AG10803 (cell line): ENCODE measurements at places on chromosomes 16 and 17.

DNA sequence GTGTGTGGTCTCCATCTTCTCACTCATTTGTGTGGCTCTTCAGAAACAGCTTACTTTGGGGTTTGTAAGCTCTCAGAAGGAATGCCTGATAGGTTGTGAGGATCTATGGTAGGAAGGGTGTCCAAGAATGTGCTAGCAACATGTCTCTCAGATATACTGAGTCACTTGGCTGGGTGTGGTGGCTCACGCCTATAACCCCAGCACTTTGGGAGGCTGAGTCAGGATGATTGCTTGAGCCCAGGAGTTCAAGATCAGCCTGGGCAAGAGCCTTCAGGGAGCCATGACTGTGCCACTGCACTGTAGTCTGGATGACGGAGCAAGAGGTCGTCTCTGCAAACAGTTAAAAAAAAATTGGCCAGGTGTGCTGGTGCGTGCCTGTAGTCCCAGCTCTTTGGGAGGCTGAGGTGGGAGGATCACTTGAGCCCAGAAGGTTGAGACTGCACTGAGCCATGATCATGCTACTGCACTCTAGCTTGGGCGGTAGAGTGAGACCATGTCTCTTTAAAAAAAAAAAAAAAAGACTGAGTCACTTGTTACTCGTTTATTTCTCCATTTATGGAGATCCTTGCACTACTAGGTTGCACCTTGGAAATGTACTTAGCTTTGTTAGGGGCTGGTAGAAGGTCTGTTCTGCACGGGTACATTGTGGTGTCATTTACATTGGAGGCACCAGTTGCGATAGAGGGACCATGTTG, 232.0 kb downstream of the SNX29 start:
- DNase-seq: peak; percentile 28

DNA sequence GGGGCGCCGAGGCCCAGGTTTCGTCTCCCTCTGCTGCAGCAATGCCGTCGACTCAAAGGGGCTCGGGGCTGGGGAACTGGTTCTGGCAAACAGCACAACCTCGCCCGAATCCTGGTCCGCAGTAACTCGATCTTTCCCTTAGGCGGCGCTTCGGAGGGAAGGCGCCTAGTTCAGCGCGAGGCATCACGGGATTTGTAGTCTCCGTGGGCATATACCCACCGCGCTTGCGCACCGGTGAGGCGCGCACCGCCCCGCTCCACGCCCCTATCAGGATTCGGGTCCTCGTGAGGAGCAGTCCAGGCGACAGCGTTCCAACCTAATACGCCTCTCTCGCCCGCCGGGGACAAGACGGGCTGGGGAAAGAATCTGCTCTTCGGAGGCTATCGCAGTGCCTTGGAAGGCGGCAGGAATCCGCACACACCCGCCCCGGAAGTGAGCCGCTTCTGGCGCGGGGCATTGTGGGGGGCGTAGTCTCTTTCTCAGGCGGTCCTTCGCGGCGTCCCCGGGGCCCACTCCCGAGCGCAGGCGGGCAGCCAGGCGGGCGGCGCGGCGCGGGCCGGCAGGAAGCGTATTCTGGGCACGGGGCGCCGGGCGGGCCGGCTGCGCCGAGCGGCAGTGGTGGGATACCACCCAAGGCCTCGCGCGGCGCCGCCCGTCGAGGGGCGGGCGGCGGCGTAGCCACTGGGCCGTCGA, at the start of gene THAP11:
Gene THAP11, plus strand, starts transcription at position 505 of the 693 bp plus-strand sequence. CDS start 235 bp downstream, outside the sequence.
- DNase-seq: peak; percentile 89

GRCh38 chr17:27496005-27496404, 39.8 kb downstream of the KSR1 start:
- peak; percentile 24 for DNase-seq

- peak; percentile 99 for DNase-seq
Observed at GRCh38 chr17:32943647-32944191, 15.8 kb downstream of the TMEM98 start.

- no peak for DNase-seq
Observed at GRCh38 chr17:77426676-77427386, 286.1 kb downstream of the SEC14L1 start.

DNA sequence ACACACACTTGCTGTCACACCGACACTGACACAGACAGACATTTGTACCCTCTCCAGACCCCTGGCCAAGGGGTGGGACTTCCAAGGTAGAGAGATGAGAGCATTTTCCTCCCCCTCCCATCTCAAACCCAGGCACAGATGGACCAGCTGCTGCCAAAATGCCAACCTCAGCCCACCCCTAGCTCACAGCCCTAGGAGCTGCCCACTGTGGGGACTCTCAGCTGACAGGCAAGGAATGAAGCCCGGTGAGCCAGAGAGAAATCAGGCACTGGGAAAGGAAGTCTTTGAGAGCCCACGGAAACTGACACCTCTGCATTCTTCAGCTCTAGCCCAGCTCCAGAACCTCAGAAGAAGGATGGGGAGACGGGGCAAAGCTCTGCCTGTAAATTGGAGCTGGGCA, 2.8 kb downstream of the ETV4 start:
- no peak for DNase-seq

- DNase-seq: peak; percentile 76
Observed at GRCh38 chr16:8998108-8998507, 34.4 kb upstream of the USP7 start.

DNA sequence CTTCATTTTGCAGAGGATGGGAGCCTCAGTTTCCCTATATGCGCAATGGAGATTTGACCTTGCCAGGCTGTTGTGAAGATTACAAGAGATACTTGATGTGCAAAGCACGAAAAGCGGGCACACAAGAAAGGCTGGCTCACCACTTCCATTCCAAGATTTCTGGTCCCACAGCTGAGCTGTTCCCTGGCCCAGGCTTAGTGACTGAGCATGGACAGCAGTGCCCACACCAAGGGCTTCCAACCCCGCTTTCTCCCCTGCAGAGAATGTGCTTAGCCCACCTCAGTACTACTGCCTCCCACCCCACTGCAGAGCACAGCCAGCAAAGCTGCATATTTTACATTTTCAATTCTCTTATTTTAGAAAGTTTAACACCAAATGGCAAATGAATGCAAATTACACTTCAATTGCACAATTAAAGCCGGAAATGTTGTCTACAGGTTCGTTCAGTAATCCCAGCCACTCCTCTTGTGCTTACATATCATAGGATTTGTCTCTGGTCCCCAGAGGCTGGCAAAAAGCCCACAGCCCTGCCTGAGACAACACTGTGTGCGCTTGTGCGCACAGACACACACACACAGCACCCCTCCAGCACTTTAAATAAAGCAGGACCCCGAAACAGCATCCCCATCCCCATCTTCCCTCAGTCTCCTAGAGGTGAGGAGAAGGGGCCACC, 51.8 kb downstream of the VAC14 start:
- DNase-seq: no peak

- DNase-seq: peak; percentile 64
Observed at GRCh38 chr16:54926166-54926838, 4.4 kb upstream of the IRX5 start.

DNA sequence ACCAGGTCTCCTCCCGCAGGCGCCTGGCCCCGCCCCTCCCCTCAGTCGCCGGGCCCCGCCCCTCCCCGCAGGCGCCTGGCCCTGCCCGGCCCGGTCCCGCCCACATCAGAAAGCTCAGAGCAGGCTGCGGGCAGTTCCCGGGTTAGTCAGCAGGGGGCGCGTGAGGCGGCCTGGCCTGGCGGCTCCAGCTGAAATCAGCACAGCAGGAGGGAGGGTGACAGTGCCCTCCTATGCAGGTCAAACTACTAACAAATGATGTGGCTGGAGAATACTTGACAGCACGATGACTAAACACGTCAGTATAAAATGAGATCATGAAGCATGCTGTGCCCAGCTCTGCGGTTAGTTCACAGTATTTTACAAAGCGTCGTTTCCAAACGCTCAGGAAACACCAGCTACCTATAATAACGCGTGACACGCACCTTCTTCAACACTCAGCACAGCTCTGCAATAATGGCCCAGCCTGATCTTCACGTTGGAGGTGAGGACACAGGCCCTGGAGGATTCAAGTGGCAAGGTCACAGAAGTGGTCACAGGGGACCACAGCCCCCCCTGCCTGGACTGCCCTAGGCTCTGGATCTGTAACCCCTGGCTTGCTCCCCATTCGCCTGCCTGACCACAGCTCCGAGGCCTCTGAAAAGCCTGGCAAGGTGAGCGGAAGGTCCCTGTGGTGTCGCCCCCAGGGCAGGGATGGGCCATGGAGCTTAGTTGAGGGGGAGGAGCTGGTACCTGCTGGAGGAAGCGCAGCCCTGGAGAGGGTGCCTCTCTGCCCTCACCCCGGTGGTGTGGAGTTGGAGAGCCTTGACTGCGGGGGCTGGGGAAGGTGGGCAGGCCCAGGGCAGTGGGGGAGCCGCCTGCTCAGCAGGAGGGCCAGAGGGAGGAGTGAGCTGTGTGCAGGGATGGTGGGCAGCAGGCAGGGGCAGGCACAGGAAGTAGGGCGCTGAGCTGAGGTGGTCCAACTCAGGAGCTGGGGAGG, 81.2 kb downstream of the KCNJ12 start:
- peak; percentile 78 for DNase-seq

GRCh38 chr17:64571746-64572145, 65.0 kb downstream of the CEP95 start:
- DNase-seq: peak; percentile 48

DNA sequence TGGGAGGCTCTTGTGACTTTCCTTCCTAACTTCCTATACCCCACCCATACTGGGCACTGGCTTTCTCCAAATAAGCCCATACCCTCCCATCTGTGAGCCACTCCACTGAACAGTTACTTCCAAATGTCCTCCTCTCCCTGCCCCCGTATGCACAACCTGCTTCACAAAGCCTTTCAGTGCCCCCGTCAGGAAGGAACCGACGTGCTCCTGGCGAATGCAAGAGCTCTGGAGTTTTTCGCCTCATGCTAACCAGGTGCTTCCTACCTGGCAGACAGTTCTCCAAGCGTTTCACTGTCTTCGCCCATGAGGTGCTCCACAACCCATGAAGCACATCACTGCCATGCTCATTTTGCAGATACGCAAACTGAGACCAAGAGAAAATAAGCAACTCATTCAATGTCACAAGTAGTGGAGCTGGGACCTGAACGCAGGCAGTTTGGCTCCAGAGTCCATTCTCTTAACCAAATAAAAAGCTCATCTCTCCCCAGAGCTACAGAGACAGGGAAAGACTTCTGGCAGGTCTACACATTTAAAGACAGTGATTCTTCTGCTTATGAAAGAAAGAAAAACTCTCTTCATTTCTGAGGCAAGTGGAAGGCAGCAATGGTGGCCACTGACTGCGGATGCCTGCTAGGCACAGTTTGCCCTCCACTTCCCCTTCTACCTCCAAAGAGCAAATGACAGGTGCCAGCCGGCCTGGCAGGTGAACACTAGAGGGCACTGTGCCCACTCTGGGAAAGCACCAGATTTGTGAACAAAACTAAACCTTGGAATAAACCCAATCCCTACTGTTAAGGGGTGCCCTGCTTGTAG, 23.8 kb downstream of the SPHK1 start:
- no peak for DNase-seq

DNA sequence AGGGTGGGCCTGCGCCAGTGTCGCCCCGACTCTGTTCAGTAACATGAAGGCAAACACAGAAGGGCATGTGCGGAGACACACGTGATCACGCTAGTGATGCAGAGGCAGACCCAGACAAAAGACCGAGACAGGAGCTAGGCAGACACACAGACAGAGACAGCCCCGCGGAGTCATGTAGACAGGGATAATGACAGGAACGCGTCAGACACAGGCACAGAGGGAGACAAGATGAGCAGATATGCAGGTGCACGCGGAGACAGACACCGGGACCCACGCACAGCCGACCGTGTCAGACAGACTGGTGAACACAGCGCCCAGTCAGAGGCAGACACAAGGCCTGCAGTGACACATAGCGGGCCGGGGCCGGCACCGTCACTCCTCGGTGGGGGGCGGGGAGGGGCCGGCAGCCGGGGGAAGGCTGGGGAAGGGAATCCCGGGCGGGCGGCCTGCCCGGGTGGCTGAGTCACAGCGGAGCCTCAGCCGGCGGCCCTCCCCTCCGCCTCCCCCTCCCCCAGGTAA, 7.4 kb downstream of the KDM6B start:
- peak; percentile 88 for DNase-seq

GRCh38 chr16:56334761-56335160, 90.6 kb downstream of the AMFR start:
- no peak for DNase-seq

- no peak for DNase-seq
Observed at GRCh38 chr16:7867831-7868230, 535.2 kb downstream of the RBFOX1 start.
